Astrocyte (in vitro differentiated cells and primary cell): ENCODE measurements at places on chromosomes 5 and 9.

GRCh38 chr5:166192696-166193095 is 2098.7 kb upstream of the WWC1 start:
- no peak for DNase-seq

- peak; percentile 35 for DNase-seq
Measured at GRCh38 chr5:109823597-109823996, 133.9 kb downstream of the MAN2A1 start.

DNA sequence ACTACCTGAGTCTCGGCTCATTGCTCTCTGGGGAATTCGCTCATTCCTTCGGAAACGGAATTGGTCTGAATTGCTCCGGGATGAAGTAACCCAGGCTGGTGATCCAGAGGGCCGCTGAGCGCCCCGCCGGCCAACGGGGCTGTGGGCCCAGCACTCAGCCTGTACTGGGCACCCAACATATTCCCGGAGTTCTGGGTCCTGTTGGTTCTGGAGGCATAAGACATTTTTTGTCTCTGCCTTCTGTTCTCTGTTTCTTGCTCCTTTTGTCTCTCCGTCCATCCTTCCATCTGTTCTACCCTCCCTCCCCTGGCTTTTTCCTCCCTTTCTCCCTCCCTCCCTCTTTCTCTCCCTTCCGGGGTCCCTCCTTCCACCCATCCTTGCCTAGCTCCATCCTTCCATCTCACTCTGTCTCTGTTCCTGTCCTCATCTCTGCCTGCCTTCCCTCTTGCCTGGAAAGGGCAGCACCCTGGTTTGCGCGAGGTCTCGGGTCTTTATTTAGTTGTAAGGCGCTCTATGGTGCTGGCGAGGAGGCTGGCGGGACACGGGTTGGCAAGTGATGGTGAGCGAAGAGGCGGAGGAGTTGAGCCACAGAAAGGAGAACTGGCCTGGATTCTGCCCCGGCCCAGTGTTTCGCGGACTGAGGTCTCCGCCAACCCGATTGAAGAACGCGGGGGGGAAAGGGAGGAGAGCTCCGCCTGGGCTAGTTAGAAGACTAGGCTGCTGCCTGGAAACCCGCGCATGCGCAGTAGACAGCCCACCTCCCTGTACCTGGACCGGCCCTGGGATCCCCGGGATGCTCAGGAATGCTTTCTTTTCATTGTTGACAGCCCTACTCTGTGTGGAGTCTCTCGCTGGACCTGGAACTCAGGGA is 1468.0 kb downstream of the FOXD4L5 start:
- DNase-seq: peak; percentile 81

- DNase-seq: peak; percentile 59
Measured at GRCh38 chr5:180802325-180803180, at the start of gene MGAT1. TSS of gene MGAT1 (minus strand) at chr5:180802806. CDS start at chr5:180792971, 9,835 bp downstream.

DNA sequence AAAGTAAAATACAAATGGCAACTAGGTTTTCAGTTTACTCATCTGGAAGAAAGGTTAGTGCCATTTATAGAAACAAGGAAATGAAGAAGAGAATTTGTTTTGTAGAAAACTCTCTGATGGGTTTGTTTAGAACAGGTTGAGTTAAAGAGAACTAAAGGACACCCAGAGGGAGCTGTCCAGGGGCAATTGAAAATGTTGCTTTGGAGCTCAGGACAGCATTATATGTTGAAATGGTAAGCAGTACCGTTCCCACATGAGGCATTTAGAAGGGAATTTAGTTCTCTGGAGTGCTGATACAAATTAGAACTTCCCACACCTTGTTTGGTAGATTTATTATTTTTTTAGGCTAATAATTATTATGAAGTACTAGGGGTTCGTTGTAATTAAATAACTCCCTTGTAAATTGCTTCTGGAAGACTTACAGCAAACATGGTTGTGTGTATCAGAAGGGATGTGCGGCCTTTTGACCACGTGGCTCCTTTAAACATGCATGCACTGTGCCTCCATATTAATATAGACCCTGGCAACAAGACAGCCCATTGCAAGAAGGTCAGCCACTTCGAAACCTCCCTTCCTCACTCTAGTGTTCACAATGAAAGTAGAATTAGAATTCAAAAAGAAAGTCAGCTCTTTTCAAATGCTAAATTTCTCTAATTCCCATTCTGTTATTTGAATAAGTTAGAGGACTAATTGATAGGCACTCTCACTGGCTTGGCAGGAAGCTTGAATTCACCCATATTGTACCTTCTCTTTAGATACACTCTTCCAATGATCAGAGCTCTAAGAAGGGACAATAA is 71.7 kb downstream of the ZNF462 start:
- DNase-seq: no peak

- no peak for DNase-seq
Measured at GRCh38 chr9:2086971-2087370, 71.8 kb downstream of the SMARCA2 start.

DNA sequence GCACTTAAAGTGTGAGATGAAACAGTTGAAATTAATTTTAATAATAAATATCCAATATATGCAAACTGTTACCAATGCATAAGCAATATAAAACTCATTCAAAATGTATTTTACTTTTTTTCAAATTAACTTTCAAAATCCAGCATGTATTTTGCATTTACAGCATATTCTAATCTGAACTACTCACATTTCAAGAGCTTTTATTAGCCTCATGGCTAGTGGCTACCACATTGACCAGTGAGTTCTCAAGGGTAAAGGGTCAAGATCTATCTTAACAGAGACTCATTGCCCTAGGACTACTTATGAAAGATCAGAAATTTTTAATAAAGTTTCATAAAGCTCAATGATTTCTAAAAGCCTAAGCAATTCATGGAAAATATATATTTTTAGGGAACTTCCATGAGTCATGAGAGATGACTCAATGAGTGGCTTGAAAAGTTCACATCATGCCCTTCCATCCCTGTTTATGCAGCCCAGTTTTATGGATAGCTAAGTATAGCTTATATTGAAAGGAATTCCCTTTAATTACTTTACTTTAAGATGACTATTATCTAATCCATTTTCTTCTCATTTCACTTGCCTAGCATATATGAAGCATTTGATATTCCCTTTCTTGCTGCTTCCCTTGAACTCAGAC is 608.6 kb downstream of the SLCO4C1 start:
- DNase-seq: peak; percentile 14

GRCh38 chr9:129405089-129405826 is 215.6 kb downstream of the C9orf50 start:
- peak; percentile 73 for DNase-seq

- DNase-seq: no peak
Measured at GRCh38 chr5:146902471-146902870, 23.9 kb upstream of the PPP2R2B start.

DNA sequence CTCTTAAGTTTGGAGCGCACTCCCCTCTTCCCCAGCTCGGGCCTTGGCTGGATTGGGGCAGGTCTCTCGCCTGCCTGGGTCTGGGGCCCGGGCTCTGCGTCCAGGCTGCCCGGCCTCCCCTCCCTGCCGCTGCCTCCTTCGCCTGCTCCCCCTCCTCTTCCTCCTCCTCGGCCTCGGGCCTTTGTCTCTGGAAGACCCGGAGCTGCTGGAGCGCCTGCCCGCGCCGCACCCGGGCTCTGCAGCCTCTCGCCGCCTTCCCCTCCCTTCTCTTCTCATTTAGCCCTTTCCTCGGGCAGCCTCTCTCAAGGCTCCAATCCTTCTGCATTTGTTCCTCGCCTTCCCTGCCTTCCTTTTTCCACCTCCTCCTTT is 218.5 kb downstream of the C9orf50 start:
- no peak for DNase-seq

- DNase-seq: no peak
Measured at GRCh38 chr5:54215233-54215736, 95.1 kb downstream of the ARL15 start.

- DNase-seq: no peak
Measured at GRCh38 chr9:124137009-124137943, 120.5 kb upstream of the NEK6 start.

- no peak for DNase-seq
Measured at GRCh38 chr5:149174847-149175234, 33.5 kb downstream of the ABLIM3 start.

- DNase-seq: peak; percentile 88
Measured at GRCh38 chr5:177496727-177497291, 595 bp downstream of the PDLIM7 start.

GRCh38 chr5:170474489-170475274 is 29.1 kb upstream of the KCNIP1 start:
- DNase-seq: no peak

DNA sequence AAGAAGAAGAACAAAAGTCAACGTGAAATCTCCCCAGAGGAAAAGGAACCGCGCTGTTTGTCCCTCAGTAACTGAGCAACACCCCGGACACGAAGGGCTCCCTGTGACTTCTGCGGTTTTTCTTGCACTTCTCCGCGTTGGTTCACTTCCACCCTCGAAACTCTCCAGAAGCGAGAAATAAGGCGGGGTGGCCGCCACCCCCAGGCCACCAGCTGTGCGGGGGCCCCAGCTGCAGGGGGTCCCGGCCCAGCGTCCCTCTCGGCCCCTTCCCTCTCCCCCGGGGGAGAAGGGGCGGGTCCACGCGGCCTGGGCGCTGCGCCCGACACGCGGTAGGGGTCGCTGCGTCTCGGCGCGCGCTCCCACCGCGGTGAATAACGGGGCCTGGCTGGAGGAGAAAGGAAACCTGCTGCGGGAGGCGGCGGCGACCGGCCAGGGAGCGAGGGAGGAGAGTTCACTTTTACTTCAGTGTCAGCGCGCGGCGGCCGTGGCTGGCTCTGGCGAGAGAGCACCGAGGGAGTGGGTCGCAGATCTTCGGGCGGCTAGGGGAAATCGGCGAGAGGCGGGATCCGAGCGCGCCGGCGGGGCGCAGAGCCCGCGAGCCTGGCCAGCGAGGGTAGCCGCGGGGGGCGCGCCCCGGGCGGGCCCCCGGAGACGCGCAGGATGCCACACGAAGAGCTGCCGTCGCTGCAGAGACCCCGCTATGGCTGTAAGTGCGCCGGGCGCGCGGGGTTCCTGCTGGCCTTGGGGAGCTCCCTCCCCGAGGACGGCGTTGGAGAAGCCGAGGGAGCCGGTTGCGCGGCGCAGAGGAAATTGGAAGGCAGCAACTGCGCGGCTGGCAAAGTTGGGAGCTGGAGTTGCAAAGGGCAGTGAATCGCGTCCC is at the start of gene IQGAP2:
Gene IQGAP2, plus strand, starts transcription at position 400 of the 880 bp plus-strand sequence. Its CDS starts 261 bp downstream, at position 661.
- peak; percentile 51 for DNase-seq

GRCh38 chr5:141431286-141431685 is 979 bp downstream of the PCDHGA12 start:
- peak; percentile 34 for DNase-seq

DNA sequence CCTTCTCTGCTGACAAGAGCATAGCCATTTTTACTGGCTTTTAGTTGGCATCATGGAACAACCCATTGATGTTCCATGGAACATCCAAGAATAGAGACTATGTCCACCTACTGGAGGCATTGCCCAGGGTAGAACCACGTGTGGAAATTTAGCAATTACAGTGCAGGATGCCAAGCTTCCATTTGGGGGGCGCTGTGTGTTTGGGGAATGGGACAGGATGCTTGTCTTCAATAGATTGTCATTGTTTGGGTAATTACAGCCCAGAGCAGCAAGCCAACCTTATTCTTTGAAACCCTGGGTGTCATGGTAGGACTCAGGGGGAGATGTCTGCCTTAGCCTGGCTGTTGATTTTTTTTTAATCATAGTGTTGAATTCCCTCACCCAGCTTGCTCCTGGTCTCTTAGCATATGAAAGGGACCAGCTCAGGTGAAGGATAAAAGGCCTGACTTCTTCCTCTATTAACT is 171.1 kb downstream of the DOCK2 start:
- no peak for DNase-seq

DNA sequence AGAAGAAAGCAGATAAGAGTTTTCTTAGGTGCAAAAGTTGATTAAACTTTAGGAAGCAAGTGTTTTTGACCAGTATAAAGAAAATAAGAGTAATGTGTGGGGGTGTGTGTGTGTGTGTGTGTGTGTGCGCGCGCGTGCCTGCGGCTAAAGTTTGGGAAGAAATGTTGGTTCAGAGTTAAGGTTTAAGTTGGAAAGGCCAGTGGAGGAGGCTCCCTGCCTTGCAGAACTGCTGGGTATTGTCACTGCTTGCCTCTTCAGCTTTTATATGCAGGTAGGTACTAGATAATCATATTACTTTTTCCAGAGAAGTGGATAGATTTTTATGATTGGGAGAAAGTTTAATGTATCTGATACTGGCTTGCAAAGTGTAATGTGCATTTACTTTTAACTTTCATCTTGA is 2.0 kb downstream of the PIK3R1 start:
- DNase-seq: peak; percentile 28

DNA sequence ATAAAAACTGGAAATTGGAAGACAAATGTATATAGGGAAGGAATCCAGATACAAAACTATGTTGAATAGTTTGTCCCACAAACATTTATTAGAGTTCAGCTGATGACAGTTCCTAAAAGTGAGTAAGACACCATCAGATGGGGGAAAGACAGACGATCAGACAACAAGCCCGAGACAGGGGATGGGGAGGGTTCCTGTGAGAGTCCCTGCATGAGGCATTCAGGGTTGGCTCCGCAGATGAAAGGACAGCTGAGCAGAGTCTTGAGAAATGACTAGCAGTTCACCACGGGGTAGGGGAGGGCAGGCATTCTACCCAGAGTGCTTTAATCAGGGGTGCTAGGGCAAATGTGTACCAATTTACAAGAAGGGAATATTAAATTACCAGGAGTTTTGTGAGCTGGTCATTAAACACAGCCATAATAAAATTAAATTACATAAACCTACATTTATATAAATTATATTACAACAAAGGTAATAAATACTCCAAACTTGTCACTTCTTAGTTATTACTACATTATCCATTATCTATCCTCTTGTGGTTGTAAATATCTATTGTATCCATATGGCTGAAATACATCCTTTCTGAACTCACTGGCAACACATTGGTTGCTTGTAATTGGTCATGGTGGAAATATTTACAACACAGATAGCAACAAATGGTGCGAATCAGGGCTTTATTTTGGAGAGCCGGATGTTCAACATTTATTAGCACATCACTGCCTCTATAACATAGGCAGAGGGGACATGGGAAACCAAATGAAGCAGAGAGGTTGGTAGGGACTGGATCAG is 27.8 kb downstream of the TNFSF15 start:
- no peak for DNase-seq

- no peak for DNase-seq
Measured at GRCh38 chr9:94850540-94851434, 124.3 kb downstream of the AOPEP start.

DNA sequence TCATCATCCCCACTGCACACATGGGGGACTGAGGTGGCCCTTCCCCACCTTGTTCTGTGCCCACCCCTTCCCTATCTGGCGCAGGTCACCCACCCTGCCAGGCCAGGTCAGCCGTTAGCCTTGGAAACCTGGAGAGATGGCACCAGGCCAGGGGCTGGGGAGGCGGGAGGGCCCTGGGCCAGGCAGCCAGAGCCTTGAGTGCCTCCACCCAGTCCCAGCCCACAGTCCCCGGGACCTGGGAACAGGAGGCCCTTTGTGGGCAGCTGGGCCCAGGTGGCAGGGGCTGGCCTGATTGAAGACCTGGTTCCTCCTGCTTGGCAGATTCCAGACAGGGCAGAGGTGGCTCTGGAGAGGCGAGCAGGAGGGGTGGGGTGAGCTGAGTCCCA is 70.6 kb downstream of the LRSAM1 start:
- no peak for DNase-seq
